ENCODE measurements at places on chromosomes 13 and 19.

DNA sequence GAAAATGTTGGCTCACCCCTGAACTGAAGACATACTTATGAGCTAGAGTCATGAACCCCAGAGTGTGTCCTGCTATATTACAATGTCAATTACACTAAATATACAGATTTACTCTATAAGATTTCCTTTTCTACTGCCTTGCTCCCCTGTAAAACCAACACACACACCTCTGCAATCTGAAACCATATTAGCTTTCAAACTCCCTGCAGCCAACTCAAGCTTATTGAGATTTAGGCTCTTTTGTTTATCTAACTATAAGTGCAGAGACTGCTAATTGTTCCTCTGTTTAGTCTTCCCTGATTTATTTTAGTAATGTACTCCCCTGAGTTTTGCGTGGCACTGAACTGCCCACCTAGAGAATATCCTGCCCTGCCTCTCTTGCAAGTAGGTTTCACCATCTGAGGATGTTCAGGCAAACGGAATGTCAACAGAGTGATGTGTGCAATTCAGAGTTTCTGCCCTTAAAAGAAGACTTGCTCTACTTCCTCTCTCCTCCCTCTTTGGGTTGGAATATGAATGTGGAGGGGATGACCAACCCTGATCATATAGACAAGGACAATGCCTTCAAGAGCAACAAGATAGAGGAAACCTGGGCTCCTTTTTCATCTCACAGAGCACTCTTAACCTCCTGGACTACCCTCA is 22.3 kb downstream of the FAM216B start:
- DNase-seq, result no peak

- no peak for DNase-seq
Observed at GRCh38 chr13:21932996-21933395, 262.1 kb downstream of the FGF9 start.

GRCh38 chr19:30916238-30916637 is 433.0 kb downstream of the TSHZ3 start:
- DNase-seq, result no peak

GRCh38 chr19:34733266-34733745 is 737 bp upstream of the ZNF181 start:
- DNase-seq, result no peak

DNA sequence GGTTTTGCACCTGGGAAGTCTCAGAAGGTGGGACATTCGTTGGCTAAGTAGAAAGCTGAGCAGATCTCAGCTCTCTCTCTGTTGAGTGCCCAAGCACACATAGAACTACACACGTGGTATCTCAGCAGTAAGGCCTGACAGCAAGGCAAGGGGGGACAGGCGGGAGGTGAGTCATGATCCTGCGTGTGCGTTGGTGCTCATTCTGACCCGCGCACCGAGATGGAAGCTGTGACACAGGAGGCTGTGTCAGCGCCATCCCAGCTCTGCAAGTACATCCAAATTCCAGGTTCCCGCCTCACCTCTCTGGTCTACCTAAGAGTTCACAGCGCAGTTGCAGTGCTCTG is 135.7 kb downstream of the USP12 start:
- DNase-seq, result no peak

DNA sequence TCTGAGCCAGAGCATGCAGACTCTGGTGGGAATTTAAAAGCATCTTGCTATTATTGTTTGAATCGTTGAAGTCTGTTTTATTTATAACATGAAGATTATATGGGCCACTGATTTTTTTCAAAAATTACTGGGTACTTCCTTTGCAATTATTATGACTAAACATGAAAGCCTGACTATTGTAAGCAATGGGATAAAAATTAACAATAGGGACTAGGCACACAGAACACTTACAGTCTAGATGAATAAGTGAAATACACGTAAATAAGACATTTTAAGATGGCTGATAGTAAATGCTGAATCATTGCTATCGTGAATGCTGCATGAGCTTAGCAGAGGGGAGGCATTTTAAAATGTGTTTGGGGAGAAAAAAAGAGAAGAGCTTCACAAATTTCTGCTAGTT is 81.0 kb upstream of the MAB21L1 start:
- DNase-seq, result no peak

GRCh38 chr13:44458313-44458975 is 84.8 kb downstream of the SERP2 start:
- no peak for DNase-seq

DNA sequence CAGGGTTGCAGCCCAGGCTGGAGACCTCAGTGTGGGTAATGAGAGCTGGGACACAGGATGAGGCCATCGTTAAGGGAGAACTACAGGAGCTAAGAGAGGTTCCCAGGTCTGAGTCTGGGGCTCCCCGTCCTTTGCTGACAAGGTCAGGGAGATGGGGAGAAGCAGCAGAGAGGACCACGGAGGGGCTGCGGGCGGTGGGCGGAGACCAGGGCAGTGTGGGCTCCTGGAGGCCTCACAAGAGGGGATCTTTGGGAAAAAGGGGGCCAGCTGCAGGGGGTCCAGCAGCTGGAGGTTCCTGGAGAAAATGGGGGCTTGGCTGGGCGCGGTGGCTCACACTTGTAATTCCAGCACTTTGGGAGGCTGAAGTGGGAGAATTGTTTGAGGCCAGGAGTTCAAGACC is 16.0 kb downstream of the RFX1 start:
- no peak for DNase-seq

- DNase-seq, result no peak
Observed at GRCh38 chr13:113879494-113880360, 15.9 kb upstream of the GAS6 start.

DNA sequence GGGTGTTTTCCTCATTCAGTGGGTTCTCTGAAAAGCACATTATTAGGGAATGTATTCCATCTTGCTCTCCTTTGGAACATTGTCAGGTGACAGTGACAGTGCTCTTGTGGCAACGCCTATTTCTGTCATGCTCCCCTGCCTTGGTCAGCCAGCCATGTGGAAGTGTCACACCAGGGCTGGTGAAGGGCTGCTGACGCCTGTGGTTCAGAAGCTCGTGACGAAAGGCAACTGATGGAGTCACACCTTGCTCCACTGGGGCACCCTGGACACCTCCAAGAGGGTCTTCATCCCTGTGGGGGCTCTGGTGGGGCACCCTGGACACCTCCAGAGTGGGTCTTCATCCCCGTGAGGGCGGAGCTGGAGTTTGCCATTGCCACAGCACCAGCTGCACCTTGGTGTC is 68.9 kb upstream of the GPR183 start:
- DNase-seq, result no peak

DNA sequence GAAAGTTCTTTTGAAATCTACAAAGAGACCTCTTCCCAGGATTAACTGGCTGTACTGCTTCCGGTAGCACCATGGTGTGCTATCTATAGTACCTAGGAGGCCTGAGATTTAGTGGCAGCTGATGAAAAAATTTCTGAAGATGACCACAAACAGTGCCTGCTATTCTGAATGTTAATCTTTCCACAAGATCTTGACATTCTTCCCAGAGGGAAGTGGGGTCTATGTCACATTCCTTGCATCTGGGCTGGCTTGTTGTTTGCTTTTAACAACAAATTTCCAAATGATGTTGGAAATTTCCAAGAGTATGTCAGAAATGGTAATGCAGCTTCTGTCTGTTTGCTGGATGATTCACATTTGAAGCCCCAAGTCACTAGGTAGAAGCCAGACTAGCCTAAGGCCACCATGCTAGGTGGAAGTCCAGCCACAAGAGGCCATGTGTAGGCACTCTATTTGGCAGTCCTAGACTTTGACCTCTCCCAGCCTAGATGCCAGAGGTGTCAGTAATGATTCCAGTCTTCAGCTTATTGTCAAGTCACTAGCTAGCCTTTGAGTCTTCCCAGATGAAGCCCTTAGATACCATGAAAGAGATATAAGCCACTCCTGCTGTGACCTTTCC is 22.1 kb downstream of the SPART start:
- peak; percentile 68 for DNase-seq

DNA sequence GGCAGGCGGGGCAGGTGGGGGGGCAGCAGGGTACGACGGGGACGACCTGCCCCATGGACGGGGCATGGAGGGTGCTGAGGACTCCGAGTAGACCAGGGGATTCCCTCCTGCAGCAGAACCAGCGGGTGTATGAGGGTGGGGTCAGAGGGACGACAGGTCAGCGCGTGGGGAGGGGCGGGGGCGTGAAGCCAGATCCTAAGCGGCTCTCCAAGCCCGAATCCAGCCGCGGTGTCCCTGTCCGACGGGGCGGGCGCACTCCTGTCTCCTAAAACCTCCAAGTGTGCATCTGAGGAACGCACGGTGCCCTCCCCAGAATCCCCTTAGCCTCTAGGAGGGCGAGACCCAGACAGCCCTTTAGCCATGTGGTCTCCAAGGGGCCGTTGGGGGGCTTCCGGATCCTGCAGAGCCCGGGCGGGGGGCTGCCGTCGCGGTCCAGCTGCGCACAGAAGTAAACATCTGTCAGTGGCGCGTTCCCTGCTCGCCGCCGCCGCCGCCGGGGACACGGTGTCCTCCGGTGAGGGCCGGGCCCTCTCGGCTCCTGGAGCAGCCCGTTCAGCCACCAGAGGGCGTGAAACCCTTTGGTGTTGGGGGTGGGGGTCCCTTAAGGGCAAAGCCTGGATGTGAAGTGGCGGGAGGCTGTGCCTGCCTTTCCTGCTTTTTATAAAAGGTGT is 730 bp downstream of the NRTN start:
- DNase-seq, result no peak

GRCh38 chr19:18014197-18014596 is 6.2 kb downstream of the ARRDC2 start:
- DNase-seq, result no peak

- no peak for DNase-seq
Observed at GRCh38 chr13:73816702-73817101, 317.5 kb downstream of the KLF12 start.

Measured in astrocyte of the cerebellum (primary cell).